ENCODE measurements at places on chromosomes 7 and 10.

- DNase-seq = no peak
Measured at GRCh38 chr10:21087476-21087875, 190.4 kb upstream of the NEBL start.

- peak; percentile 60 for DNase-seq
Measured at GRCh38 chr10:44725404-44725803, 185.7 kb upstream of the TMEM72 start.

DNA sequence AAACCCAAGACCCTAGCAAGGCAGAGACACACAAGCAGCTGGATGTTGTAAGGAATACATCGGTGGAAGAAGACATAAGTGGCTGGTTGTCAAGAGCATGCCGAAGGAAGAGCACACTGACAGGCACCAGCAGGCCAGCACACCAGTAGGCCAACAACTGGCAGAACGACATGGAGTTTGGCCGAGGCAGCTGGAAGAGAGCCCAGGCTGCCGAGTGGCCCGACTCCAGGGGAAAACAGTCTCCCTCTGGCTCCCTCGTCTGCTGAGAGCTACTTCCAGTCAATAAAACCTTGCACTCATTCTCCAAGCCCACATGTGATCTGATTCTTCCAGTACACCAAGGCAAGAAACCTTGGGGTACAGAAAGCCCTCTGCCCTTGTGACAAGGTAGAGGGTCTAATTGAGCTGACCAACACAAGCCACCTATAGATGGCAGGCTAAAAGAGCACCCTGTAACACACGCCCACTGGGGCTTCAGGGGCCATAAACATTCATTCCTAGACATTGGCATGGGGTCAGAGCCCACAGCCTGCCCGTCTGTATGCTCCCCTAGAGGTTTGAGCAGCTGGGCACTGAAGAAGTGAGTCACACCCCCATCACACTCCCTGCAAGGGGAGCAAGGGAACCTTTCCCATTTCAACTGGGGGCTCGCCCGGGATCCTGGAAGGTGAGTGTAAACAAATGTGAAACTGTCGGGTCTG lies 14.7 kb upstream of the TNS3 start:
- no peak for DNase-seq

GRCh38 chr7:93968911-93969620 lies 35.1 kb downstream of the BET1 start:
- no peak for DNase-seq

GRCh38 chr7:106641416-106641815 lies 19.5 kb downstream of the CCDC71L start:
- DNase-seq = no peak

- no peak for DNase-seq
Measured at GRCh38 chr7:16585540-16585939, 58.9 kb downstream of the LRRC72 start.

- no peak for DNase-seq
Measured at GRCh38 chr7:148124477-148124876, 466.1 kb upstream of the C7orf33 start.

DNA sequence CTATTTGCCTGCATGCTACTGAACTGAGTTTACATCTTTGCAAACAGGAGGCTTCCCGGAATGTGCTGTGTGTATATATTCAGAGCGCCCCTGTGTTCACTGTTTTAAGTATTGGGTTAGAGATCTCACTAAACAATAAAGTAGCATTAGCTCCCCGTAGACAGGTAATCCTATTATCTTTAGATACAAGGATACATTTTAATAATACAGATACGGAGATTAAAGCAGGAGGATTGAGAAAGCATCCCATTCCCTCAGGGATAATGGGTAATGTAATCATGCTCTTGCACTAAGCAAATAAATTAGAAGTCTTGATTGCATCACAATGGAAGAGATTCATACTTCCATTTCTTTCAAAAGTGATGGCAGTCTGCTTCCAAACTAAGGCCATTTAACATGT lies 809.0 kb downstream of the NRG3 start:
- DNase-seq = no peak

DNA sequence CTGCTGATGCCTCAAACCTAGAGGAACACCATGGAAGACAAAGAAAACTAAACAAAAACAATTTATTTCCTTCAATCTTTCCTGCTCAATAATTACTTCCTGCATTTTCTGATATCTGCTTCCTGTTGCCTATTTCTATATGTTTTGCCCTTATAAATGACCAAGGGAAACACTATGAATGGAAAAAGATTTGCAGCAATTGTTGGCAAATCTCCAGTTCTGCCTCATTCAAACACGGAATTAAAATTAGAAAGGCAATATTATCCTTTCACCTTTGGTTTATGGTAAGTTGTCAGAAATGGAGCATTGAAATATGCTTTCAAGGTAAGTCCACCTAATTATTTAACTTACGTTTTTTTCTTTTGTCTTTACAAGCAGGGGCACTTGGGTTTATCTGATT lies 552.2 kb upstream of the ANKRD30A start:
- DNase-seq = no peak

DNA sequence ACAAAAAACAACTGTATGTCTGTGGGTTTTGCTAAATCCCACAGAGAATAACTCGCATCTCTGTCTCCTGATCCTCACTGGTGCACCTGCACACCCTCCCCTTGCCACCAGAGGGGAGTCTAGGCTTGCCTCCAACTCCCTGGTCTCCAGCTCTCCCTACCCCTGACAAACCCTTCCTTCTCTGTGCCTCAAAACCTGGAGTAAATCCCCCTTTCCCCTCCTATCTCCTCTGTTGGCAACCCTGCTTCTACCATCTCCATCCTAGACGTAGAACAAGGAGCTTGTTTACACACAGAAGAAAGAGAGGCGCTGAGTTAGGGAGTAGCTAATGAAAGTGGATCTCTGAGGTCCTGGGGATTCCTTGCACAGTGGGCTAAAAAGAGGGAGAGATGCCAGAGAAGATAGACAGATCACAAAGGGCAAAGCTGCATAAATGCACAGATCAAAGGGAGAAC lies 6.0 kb downstream of the MBLAC1 start:
- peak; percentile 64 for DNase-seq

DNA sequence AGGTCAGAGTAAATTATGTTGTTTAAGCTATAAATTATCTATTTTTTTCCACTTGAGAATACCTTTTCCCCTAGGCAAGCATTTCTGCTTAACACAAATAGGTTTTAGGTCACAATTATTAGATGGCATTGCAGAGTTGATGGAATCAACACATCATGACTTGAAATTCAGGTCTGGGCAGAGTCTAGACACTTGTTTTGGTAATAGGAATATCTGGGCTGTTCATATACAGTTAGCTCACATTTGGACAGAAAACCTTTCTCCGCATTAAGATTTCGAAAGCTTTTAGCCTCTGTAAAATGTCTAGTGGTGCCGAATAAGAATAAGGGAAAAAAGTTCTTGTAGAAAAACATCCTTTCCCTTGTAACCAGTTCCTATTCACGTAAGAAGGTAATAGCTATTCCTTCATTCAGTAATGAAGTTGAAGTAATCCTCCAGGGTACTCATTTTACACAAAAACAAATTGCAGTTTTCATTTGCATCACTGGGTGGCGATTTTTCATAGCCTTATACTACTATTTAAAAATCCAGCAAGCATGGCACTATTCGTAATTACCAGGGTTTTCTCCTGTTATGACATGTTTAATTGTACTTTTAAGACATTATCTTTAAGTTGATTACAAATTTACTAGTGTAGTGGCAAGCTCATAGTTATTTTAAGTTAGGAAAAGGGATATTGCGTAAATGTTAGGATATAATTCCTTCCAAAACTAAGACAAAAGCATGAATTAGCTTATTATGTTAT lies 37.0 kb downstream of the RPA3 start:
- peak; percentile 57 for DNase-seq

GRCh38 chr7:141418066-141418465 lies 133.1 kb upstream of the AGK start:
- DNase-seq = no peak

DNA sequence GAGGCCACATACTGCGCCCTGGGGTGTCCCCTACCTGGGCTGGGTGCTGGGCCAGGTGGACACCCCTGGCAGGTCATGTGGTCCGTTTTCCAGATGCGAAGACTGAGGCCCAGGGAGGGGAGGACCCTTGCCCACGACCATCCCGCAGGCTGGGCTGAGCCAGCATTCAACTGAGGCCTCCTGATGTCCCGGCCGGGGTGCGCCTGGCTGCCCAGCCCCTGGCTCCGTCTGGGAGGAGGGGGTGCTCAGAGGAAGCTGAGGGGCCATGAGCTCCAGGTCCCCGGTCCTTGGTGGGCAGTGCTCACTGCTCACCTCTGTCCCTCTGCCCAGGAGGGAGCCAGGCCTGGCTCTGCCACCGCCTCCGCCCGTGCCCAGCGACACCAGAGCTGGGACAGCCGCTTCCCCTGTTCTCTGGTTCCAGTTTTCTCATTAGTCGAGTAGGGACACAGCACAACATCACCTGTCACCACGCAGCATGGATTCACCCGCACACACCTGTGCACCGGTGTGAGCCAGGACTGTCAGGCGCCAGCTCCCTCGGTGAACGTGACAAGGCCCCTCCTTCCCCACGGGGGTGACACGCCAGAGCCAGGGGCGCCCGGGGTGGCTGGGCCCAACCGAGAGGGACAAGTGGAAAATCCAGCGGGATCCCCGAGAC lies 139.7 kb downstream of the ELFN1 start:
- no peak for DNase-seq

DNA sequence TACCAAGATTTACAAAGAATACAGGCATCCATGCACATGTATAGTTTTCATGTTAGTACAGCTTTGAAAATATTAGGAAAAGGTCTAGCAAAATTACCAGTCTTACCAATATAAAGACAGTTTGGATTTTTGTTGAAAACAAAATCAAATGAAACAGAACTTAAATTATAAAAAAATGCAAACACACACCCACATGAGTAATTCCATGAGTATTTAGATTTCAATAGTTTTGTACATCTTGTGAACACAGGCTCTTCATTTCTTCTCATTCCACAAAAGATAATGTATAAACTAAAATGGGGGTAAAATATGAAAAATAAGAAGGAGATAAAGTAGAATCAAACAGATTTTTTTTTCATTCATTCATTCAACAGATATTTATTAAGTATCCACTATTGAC lies 682.2 kb upstream of the ANKRD30A start:
- no peak for DNase-seq

- DNase-seq = no peak
Measured at GRCh38 chr10:68831961-68832455, 4.7 kb downstream of the STOX1 start.

- no peak for DNase-seq
Measured at GRCh38 chr7:49564379-49564714, 209.1 kb upstream of the VWC2 start.

DNA sequence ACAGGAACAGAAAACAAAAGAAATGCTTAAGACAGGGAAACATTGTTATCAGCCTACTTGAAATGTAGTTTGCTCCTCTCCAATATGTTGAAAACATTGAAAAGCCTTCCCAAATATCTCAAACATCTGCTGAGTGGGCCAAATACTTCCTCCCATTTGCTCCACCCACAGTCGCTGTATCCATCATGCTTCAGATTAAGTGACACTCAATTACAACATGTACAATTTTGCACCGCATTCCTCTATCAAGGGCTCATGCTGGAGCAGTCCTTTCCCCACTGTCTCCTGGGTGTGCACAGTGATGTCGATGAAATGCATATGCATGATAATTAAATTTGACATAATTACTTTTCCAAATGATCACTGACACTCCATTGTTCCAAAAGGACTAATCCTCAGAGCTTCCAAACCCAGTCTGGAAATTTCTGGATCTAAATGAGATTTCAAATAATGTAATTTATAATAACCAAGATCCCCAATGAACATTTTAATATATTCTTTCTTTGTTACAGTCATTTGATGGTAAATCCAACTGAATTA lies 604.6 kb downstream of the GRID1 start:
- DNase-seq = no peak

DNA sequence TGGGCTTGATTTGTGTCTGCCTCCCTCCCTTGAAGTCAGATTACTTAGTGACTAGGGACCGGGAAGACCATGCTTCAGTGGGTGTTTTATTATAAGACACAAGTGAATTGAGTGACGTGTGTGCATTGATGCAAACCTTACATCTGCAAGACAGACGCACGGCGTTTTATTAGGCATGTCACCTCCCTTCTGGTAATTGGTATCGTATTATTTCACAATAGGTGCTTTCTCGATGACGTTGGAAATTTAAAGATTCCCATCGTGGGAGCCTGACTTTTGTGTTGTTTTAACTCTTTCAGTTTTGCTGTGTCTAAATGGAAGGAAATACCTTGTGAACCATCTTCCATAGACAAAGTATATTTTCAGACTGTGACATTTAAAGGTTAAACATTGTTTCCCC lies 132.6 kb downstream of the INSYN2A start:
- DNase-seq = no peak

- DNase-seq = peak; percentile 91
Measured at GRCh38 chr10:78960316-78960800, 108.4 kb upstream of the ZMIZ1 start.

DNA sequence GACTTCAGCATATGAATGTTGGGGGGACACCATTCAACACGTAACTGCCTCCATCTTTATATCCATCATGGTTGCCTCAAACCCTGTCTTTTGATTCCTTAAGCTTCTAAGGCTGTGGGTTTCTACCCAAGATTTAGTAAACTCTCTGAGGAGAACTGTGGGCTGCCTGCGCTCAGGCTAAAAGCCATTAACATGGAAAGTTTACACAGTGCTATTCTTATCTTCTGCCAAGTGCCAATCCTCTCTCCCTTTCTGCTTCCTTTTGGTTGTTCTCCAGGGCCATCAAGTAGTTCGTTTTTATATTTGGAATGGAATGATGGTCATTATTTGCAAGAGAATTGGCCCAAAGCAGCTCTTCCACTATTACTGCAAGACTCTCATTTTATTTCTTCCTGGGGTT lies 97.3 kb upstream of the KLF14 start:
- no peak for DNase-seq

DNA sequence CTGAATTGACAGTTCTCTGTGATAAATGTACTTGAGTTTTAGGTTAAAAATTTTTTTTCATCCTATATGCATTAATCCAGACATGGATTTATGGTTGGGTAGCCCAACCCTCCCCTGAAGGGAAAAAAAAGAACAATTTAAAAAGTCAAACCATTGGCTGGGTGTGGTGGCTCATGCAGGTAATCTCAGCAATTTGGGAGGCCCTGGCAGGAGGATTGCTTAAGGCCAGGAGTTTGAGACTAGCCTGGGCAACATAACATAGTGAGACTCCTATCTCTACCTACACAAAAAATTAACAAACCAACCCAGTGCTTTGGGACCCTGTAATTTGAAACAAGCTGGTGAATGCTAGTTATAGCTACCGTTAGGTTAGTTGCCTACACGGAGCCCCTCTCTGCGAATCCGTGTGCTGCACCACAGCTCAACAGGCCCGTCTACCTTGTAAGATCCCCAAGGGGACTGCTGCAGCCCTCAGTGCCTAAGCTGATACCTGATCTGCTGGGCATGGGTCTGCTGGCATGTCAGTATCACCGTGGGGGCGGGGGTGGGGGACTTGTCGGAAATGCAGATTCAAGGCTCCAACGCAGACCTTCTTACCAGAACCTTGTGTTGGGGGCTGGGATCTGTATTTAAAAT lies 32.8 kb downstream of the TSPAN14 start:
- no peak for DNase-seq

GRCh38 chr10:11305825-11306593 lies 288.3 kb downstream of the CELF2 start:
- no peak for DNase-seq
